Bronchial smooth muscle cell (primary cell): ENCODE measurements at places on chromosomes 2 and 18. TPM values are rescaled to one million over a fixed set of nuclear protein-coding genes. Genes with fewer than 3 reads are reported as not detected.

The MRO gene
- 0.09 and 0.32 TPM in 2 replicates for total RNA-seq

The ZBTB7C gene
- total RNA-seq = under 0.01 TPM in 1 of 2 replicates, not detected in the other

The COL3A1 gene
- 2,857 and 3,691 TPM in 2 replicates for total RNA-seq

The LRRC30 gene
- not detected in 2 replicates for total RNA-seq

The RND3 gene
- 213 and 557 TPM in 2 replicates for total RNA-seq

The POTEJ gene
- not detected in 2 replicates for total RNA-seq

The LRP2 gene
- not detected in 2 replicates for total RNA-seq

The ATOH8 gene
- 24.6 and 29.5 TPM in 2 replicates for total RNA-seq

The RPS27A gene
- 902 and 969 TPM in 2 replicates for total RNA-seq

The G6PC2 gene
- not detected in 2 replicates for total RNA-seq

The CRYGD gene
- total RNA-seq = not detected in 2 replicates

The ZNF385B gene
- total RNA-seq = under 0.01 TPM in 1 of 2 replicates, not detected in the other

The HOXD10 gene
- total RNA-seq = not detected in 2 replicates

The PIEZO2 gene
- 1.3 and 3.3 TPM in 2 replicates for total RNA-seq

The IL36B gene
- not detected in 2 replicates for total RNA-seq

The TBR1 gene
- total RNA-seq = not detected in 2 replicates
